ENCODE measurements at places on chromosomes 16 and 17. TPM values are rescaled to one million over a fixed set of nuclear protein-coding genes. Genes with fewer than 3 reads are reported as not detected.

CES1 gene
- 1.4 TPM for total RNA-seq

CYB5B gene
- 57.7 TPM for total RNA-seq

EVPL gene
- total RNA-seq: 0.72 TPM

GRCh38 chr17:60888812-60889709, 211.4 kb downstream of the BCAS3 start:
- no peaks in the 10 kb centered on the region for H3K4me1 ChIP-seq
- DNase-seq: no peak
- no peak overlapping the region for H3K27ac ChIP-seq
- H3K36me3 ChIP-seq: no peaks in the 10 kb centered on the region

- H3K36me3 ChIP-seq: no peaks in the 10 kb centered on the region
- DNase-seq: no peak
- H3K27me3 ChIP-seq: no peaks in the 10 kb centered on the region
- H3K27ac ChIP-seq: no peak overlapping the region
Observed at GRCh38 chr16:57801098-57801808, 1.0 kb downstream of the KIFC3 start.

DNA sequence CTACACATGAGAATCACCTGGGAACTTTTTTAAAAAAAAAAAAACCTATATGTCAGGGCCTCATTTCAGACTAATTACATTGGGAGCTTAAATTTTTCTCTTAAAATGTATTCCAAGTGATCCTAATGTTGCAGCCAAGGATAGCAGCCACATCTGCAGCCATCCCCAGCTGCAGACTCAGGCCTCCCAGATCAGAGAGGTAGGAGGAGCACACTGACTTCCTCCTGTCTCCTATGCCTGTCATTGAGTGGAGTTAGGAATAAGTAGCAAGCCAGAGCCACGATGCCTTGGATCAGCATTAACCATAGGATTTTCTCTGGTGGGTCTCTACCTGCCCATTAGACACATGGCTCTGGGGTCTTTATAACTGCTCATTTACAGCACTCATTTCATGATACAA, 463.5 kb downstream of the HS3ST4 start:
- no peaks in the 10 kb centered on the region for H3K36me3 ChIP-seq
- H3K4me1 ChIP-seq: no peaks in the 10 kb centered on the region

GRCh38 chr17:57295526-57296023, 39.3 kb downstream of the MSI2 start:
- no peak overlapping the region for H3K27ac ChIP-seq
- DNase-seq: no peak
- H3K4me1 ChIP-seq: peaks cover 6% of the 10 kb centered on the region
- no peaks in the 10 kb centered on the region for H3K27me3 ChIP-seq
- H3K4me3 ChIP-seq: no peak overlapping the region

DNA sequence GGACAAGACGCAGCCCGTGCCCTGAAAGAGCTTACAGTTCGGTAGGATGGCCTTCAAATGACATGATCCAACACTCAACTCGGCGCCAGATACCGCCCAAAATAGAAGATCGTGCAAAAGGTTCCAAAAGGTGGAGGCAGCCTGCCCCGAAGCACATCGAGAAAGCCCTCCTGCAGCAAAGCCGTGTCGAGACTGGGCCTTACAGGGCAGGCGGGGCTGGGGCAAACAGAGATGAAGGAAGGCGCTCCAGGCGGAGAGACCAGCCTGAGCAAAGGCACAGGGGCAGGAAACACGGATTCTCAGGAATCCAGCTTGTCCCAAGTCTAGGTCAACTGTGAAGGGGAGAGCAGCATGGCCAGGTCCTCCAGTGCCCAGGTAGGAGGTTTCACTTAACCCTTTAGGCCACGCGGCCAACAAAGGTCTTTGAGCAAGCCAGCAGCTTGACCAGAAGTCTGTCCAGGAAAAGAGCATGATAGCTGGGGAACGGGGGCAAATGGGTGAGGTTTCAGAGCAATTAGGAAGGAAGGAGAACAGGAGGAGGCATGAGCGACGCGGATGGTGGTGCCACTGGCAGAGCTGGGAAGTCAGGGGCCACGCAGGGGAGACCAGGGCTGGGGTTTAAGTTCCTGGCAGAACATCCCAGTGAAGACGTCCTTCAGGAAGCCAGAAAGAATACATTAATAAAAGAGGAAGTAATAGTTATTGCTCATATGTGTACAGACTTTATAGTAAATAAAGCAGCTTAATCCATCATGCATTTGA, 21.2 kb upstream of the EIF1 start:
- no peaks in the 10 kb centered on the region for H3K27me3 ChIP-seq
- peak overlapping the region; percentile 98 for H3K27ac ChIP-seq
- DNase-seq: no peak
- H3K36me3 ChIP-seq: no peaks in the 10 kb centered on the region

DNA sequence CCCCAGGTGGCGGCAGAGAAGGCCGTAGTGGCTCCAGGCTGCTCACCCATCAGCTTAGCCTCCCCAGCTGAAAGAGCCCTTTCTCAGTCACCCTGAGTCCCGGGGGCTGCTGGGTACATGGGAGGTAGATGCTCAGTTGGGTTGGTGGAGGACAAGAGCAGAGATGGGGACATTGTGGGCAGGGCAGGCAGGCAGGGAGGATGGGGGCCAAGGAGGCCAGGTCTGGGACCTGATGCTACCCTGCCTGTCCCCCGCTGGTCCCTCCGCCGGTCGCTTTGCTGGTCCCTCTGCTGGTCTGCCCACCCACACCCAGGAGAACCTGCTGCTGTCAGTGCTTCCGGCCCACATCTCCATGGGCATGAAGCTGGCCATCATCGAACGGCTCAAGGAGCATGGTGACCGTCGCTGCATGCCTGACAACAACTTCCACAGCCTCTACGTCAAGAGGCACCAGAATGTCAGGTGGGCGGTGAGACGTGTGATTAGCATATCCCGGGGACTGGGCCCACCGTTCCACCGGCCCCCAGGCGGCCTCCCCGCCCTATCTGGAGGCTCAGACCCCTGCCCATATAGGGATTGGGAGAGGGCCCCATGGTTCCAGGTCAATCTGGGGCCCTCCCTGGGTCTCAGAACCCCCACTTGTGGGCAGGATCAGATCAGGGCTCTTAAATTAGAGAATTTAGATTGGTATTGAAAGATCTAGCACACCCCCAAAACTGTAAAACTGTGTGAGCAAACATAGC, 26.9 kb downstream of the ADCY7 start:
- H3K27me3 ChIP-seq: no peaks in the 10 kb centered on the region
- peaks cover 16% of the 10 kb centered on the region for H3K36me3 ChIP-seq

All from T-cell (primary cell).